ENCODE measurements at places on chromosomes 4 and X.

DNA sequence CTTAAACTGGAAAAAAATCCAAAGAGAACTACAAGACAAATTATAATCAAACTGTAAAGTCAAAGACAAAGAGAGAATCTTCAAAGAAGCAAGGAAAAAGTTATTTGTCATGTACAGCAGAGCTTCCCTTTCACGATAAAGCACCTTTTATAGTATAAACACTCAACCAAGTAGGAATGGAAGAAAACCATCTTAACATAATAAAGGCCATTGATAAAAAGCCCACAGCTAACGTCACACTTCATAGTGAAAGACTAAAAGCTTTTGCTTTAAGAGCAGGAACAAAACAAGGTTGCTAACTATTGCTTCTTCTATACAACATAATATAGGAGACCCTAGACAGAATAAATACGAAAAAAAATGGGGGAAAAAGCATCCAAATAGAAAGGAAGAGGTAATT is 595.7 kb upstream of the POU3F4 start:
- no peak for DNase-seq

DNA sequence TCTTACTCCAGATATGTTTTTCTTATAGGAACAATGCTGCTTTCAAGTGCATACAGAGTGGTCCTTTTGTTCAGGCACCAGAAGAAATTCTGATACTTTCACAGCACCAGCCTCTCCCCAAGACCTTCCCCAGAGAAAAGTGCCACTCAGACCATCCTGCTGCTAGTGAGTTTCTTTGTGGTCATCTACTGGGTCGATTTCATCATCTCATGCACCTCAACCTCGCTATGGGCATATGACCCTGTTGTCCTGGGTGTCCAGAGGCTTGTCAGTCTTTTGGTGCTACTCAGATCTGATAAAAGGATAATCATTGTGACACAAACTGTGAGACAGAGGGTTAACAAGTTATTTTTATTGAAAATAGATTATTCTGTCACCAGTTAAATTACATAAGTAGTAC is 39.5 kb downstream of the WDR13 start:
- no peak for DNase-seq

- DNase-seq = no peak
These were observed 174.8 kb upstream of the KLF3 start for GRCh38 chr4:38489011-38489861.

DNA sequence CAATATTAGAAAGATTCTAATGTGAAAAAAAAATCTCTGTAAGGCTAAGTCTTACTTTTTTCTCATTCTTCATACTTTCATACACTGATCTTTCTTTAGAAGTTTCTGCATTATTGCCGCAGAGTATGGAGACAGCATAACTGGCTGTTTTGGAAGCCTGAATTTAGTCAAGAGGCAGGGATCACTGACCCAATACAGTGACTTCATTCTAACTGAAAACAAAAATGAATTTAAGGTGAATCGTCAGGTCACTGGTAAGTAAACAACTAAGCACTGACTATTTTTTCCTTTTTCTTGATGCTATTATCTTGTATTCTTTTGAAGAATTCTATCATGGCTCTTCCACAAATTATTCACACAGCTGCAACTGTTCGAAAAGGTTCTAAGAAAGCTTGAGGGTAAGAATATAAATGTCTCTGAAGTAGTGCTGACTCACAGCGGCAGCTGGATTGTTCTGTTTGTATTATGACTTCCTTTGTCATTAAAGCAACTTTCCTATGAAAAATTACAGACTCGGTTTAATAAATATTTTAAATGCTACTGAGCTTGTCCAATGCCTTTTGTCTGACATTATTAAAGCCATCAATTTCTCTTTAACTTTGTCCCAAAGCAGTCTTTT is 609.3 kb downstream of the FSTL5 start:
- no peak for DNase-seq

GRCh38 chr4:148215202-148215601 is 227.0 kb downstream of the NR3C2 start:
- DNase-seq = no peak

DNA sequence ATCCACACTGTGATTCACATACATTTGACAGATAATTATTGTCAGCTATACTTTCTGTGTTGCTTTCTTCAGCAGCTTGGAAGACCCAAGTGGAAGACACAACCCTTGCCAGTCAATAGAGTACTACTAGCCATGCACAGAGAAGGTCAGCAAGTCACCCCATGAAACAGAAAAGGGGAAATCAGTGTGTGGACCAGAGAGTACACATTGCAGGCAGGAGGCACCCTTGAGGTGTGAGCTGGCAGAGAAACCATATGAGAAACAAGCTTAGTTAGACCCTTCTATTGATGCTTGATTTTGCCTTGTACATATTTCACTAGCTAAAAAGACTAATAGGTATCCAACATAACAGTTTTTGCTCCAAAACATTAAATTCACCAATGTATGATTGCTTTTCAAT is 99.5 kb downstream of the NLGN4X start:
- no peak for DNase-seq

- DNase-seq = no peak
These were observed 8.6 kb upstream of the RAB28 start for GRCh38 chr4:13492747-13493146.

- no peak for DNase-seq
These were observed 507.9 kb downstream of the TECRL start for GRCh38 chr4:63901304-63901703.

DNA sequence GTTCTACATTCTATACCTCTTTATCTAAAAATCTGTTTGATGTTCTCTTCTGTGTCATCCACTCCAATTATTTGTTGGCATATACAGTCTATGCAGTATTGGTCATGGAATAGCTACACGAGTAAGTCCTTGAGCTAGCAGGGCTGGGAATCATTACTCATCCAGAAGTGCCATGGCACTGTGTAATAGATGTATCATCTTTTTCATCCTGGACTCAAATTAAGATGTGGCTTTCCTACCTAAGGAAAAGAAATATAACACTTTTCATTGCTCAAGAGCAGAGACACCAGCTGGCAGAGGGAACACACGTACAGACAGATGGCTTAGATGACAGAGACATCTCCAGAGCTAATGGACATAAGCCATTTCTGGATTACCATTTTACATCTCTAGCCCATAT is 159.8 kb downstream of the FAM13A start:
- DNase-seq = no peak

GRCh38 chr4:88098993-88099752 is 59.3 kb downstream of the ABCG2 start:
- no peak for DNase-seq

GRCh38 chrX:23434356-23434884 is 99.8 kb downstream of the PTCHD1 start:
- no peak for DNase-seq

GRCh38 chrX:25034889-25035288 is 19.1 kb upstream of the ARX start:
- no peak for DNase-seq

DNA sequence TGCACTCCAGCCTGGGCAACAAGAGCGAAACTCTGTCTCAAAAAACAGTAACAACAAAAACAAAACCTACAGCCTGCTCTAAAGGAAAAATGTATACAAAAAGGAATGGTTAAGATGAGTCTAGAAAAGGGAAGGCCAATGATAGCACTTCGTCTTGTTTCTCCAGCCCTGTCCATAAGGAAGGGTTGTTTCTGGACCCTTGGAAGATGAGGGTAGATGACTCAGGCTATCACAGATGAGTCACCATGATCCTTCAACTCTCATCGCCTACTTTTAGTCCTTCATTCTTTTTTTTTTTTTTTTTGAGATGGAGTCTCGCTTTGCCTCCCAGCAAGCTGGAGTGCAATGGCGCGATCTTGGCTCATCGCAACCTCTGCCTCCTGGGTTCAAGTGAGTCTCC is 8.8 kb downstream of the PLA2G12A start:
- DNase-seq = no peak

DNA sequence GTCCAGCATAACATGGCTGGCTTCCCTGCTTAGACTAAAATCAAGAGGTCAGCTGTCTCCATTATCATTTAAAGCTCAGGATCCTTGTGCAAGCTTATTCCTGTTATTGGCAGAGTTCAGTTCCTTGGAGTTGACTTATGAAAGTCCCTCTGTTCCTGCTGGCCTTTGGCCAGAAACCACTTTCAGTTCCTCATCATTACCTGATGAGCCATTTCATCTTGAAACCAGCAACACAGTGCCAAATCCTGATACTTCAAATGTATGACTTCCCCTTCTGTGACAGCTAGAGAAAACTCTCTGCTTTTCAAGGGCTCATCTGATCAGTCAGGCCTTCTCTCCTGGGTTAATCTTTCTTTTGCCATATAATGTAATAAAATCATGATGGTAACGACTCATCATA is 110.6 kb upstream of the FSTL5 start:
- no peak for DNase-seq

DNA sequence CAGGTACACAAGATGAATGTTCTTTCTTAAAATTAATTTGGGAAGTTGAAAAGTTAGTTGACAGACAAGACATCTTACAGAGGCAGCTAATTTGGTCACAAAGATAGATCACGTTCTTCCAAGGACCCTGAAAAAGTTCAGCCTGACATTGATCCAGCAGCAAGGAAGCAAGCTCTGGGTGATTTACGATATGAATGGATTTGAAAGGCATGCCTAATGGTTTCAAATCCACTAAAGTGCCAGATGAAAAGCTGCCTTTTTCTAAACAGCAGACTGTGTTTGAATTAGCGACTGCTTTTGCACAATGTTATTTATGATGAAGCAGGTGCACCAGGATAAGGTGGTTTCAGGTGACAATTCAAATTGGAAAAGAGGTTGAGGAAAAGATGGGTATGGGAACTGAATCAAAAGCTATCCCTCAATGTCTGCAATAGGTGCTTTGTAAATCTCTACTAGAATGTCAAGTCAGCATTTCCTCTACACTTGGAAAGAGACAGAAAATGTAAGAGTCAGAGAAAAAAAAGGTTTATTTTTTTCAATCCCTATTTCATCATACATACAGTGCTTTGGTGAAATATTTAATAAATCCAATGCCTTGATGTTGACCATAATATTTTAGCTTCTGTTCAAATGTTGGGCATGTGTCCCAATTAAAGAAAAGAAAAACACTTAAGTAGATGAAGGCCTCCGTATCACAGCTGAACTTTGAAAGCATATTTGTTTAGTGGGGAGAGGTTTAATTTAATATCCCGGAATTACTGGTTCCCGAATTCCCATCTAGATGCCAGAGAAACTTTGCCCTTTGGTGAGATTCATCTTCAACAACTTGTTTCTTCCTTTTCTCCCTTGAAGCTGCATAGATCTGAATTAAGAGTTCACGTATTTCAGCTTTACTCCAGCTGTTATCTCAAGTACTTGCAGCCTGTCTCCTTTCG is 6.0 kb downstream of the RASGEF1B start:
- no peak for DNase-seq

- no peak for DNase-seq
These were observed 26.8 kb downstream of the DOCK11 start for GRCh38 chrX:118522230-118522926.

DNA sequence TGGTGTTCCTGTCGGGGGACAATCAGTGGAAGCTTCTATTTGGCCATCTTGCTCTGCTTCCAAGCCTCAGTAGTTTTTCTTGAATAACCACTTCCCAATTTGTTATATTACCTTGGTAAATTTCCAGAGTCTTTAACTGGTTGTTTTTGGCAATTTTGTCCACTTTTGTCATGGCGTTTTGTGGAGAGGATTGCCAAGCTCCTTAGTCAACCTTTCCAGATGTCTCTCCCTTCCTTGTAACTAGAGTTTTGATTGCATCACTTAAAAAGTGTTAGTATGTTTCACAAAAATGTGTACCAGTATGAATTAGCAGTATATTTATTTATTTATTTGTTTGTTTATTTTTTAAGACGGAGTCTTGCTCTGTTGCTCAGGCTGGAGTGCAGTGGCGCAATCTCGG is 15.8 kb upstream of the UXT start:
- DNase-seq = no peak

GRCh38 chrX:28205905-28206304 is 224.7 kb upstream of the DCAF8L1 start:
- DNase-seq = no peak

- DNase-seq = no peak
These were observed 33.3 kb upstream of the DSPP start for GRCh38 chr4:87574996-87575395.

DNA sequence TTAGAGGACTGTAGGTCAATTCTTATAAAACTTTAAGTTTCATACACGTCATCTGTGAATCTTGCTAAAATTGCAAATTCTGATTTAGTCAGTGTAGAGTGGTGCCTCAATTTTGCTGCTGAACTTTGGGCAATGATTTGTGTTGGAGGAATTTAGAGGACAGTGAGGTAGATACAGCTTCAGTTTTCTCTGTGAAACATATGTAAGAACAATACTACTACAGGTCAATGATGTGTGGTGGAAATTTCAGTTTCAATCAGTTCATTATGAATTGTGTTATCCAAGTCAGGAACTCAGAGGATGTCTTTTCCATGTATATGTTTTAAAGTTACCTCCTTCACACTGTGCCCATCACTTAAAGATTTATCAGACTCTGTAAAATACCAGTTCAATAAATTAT is 1597.8 kb upstream of the PCDH10 start:
- no peak for DNase-seq

GRCh38 chrX:137847376-137847775 is 281.4 kb downstream of the ZIC3 start:
- no peak for DNase-seq

GRCh38 chrX:4373791-4374190 is 660.3 kb upstream of the PRKX start:
- no peak for DNase-seq

DNA sequence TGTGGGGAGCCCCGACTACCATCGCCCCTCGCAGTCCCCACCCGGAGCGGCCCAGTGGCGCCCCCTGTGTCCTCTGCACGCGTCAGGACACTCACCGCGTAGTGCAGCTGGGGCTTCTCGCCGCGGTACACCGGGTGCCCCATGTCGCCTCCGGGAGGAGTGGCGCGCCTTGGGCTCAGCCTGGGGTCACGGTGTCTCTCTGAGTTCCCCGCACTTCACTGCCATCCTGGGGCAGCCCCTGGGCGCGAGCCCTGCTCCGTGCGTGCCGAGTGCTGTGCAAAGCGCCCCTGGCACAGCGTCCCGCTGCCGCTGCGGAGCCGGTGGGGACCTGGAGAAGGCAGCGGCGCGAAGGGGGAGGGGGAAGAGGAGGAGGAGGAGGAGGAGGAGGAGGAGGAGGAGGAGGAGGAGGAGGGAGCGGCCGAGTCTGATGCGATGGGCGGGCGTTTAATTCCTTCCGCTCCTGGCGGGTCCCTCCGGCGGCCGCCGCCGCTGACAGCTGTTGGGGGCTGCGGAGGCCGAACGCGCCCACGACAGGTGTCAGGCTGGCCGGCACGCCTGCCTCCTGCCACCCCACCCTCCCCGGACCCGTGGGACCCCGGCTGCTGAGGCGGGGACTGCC is 134.3 kb downstream of the AMELX start:
- DNase-seq = no peak

DNA sequence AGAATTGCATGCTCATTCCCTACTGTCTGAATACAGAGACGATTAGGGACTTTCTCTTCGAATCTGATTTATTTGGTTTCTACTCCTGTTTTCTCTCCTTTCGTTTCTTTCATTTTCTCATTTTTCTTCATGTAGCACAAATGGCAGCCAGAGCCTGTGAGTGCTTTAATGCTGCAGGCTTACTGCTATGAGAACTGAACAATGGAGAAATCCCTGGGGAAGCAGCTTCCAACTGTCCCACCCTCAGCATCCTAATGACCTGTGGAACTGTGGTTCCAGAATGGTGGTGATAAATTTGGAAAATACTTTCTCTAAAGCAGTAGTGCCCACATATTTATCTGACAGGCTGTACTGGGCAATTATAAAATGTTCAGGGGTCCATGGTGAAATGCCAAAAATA is 930.4 kb downstream of the DMD start:
- DNase-seq = no peak

- DNase-seq = no peak
These were observed 13.7 kb upstream of the TLR8 start for GRCh38 chrX:12892716-12893115.
